ENCODE measurements at places on chromosomes 2 and 18. TPM values are rescaled to one million over a fixed set of nuclear protein-coding genes. Genes with fewer than 3 reads are reported as not detected.

The DTYMK gene
- total RNA-seq: 51.4 TPM

The MYOM1 gene
- total RNA-seq: 1.1 TPM

The ABCG8 gene
- not detected for total RNA-seq

The CHRND gene
- total RNA-seq: not detected

The SERPINB5 gene
- total RNA-seq: not detected

The GPR39 gene
- total RNA-seq: 4.0 TPM

The CCDC148 gene
- 4.6 TPM for total RNA-seq

The PPP1CB gene
- total RNA-seq: 192 TPM

The CD226 gene
- 0.55 TPM for total RNA-seq

The DNAJC5G gene
- not detected for total RNA-seq

The KCNG2 gene
- not detected for total RNA-seq

The C2orf81 gene
- total RNA-seq: 11.3 TPM

The HAT1 gene
- total RNA-seq: 41.2 TPM

The MFSD6 gene
- total RNA-seq: 15.4 TPM

The UBE2F gene
- total RNA-seq: 38.6 TPM

The TUBA4B gene
- not detected for total RNA-seq

The MLPH gene
- total RNA-seq: 1.2 TPM
